ENCODE measurements at places on chromosomes 7 and 10. TPM values are rescaled to one million over a fixed set of nuclear protein-coding genes. Genes with fewer than 3 reads are reported as not detected.

GRCh38 chr10:100186253-100187212 lies 704 bp upstream of the ERLIN1 start:
- peak; percentile 24 for DNase-seq

DNA sequence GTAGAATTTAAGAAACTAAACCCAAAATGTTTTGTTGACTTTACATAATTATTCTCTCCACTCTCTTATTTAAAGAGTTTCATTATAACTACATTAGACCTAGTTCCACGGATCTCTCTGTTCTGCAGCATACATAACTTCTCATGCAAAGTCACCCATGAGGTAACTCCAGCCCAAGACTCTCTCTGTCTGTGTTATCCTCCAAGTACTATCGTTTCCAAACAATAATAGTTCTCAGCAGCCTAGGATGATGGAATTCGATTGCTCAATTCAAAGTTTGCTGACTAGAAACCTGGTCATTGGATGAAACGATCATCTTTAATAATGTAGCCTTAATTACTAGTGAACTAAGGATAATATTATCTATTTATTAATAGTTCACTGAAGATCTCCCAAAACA lies 203.1 kb upstream of the PTN start:
- no peak for DNase-seq

- no peak for DNase-seq
These were observed 100.8 kb downstream of the SGMS1 start for GRCh38 chr10:50522908-50523307.

DNA sequence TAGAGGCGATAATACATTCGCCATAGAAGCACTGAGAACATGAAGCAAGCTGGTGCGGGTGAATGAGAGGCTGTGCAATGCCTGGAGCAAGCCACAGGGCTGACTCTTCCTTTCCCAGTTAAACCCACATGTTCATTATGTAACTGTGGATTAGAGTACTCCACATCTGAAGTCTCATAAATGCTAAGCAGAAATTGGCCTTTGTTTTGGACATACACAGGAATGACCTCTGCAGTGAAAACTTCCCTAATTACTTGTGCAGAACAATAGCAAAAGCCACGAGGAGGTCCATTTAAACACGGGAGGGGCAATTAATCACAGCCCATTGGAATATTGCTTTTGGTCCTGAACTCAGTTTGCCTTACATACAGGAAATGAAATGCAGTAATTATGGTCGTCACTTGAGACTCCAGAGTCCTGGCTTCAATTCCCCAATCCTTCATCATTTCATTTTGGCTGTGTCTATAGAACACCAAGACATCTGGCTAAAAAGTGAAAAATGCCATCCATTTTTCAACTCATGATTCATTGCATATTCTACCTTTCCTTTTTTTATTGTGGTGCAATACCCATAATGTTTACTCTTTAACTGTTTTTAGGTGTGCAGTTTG lies 78.7 kb upstream of the CXCL12 start:
- no peak for DNase-seq

The PGAM2 gene
- not detected for total RNA-seq

The ANKRD7 gene
- not detected for total RNA-seq

The CHCHD1 gene
- 39.2 TPM for total RNA-seq

DNA sequence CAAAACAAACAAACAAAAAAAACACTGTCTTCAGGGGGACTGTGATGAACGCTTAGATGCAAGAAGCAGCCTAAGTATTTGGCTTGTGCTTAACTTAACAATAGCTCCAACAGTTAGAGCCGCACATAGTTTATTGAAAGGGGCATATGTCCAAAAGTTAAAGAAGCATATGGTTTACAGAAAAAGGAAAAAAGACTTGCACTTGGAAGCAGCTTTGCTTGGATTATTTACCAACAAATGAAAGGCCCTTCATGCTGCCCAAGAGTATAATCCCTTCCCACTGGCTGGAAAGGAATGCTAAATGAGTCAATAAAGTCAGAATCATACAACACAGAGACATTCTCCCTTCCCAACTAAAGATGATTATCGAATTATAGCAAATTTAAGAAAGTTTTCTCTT lies 77.9 kb downstream of the GLI3 start:
- DNase-seq: no peak

DNA sequence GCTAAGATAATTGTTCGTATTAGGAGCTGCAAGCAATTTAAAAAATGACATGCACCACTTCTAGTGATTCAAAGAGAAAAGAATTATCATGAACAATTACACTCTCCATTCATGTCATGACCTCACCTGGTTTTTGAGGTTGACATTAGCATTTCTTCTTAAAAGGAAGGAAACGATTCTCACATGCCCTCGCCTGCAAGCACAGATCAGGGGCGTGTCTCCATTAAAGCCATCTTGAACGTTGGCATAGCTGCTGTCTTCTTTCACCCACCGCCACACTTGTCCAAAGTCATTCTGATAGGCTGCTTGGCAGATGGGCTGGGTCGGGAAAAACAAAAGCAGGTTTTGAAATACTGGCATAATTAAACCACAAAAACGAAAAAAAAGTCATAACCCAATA lies 19.9 kb downstream of the ANKRD22 start:
- no peak for DNase-seq

- no peak for DNase-seq
These were observed 232.3 kb upstream of the GLI3 start for GRCh38 chr7:42469341-42469740.
